Breast epithelium (tissue), 4 donors: ENCODE measurements at places on chromosomes 2 and 18.

GRCh38 chr2:14424478-14425390 lies 207.8 kb upstream of the LRATD1 start:
- no peak overlapping the region for H3K27ac ChIP-seq
- no peak for DNase-seq
- H3K4me1 ChIP-seq, result no peaks in the 10 kb centered on the region

DNA sequence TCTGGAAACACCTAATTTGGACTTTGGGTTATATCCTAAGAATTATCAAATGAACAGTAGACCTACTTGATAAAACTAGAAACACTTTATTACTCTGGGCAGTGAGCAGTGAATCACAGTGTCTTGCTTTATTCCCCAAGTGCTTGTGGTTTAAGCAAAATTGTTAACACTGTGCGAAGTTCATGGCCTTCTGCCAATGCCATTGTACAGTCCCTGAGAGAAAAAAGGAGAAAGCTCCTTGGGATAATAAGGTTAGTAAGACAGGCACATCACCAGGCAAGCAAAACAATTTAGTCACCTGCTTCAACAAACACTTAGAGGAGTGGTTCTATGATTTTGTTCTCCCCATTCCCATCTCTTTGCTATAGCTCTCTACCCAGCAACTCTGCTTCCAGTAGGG lies 39.8 kb downstream of the ADCYAP1 start:
- DNase-seq, result no peak
- H3K27me3 ChIP-seq, result no peaks in the 10 kb centered on the region
- no peaks in the 10 kb centered on the region for H3K36me3 ChIP-seq
- no peak overlapping the region for H3K4me3 ChIP-seq

DNA sequence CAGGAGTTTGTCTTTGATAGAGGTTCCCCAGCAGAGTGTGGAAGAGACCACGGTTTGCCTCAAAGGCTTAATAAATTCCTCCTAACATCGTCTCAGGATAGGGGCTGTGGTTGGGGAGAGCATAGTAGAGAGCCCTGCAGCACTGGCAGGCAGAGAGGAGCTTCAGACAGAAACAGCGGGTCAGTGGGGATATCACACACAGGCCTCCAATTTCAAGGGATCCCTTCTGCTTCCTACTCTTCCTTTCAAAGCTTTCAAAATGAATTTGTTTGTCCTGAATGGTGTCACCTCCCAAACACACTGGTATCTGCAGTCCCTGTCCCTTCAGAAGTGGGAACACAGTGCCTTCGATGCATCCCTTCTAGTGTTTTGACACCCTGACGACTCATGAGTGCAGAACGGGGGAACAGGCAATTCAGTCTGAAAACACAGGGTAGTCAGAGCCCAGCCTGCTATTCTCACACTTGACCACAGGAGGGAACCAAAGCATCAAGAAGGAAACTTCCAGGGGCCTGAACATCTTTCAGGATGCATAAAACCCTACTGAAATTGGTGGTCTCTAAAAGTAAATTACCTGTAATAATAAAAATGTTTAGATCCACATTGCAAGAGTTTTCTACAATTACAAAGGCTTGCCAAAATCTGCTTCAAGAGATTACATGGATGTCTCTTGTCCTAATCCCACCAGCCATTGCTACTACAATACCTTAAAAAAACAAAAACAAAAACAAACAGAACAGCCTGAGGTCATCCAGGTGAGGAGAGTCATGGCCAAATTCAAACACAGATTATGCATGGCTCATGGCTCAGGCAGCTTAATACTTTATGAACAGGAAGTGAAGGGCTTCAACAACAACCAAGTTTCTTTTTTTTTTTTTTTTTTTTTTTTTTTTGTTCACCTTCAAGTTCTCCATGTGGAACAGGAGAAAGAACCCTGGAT lies 49.8 kb downstream of the SLC14A2 start:
- H3K27ac ChIP-seq, result no peak overlapping the region
- H3K4me1 ChIP-seq, result no peaks in the 10 kb centered on the region
- H3K27me3 ChIP-seq, result no peaks in the 10 kb centered on the region
- H3K36me3 ChIP-seq, result no peaks in the 10 kb centered on the region
- DNase-seq, result no peak

- H3K27ac ChIP-seq, result no peak overlapping the region
- no peaks in the 10 kb centered on the region for H3K27me3 ChIP-seq
- no peak overlapping the region for H3K4me3 ChIP-seq
- no peaks in the 10 kb centered on the region for H3K4me1 ChIP-seq
Observed at GRCh38 chr2:62187246-62187645, 8.7 kb upstream of the B3GNT2 start.

GRCh38 chr2:138090330-138090729 lies 126.1 kb downstream of the HNMT start:
- no peaks in the 10 kb centered on the region for H3K27me3 ChIP-seq
- no peak overlapping the region for H3K4me3 ChIP-seq
- no peaks in the 10 kb centered on the region for H3K4me1 ChIP-seq

DNA sequence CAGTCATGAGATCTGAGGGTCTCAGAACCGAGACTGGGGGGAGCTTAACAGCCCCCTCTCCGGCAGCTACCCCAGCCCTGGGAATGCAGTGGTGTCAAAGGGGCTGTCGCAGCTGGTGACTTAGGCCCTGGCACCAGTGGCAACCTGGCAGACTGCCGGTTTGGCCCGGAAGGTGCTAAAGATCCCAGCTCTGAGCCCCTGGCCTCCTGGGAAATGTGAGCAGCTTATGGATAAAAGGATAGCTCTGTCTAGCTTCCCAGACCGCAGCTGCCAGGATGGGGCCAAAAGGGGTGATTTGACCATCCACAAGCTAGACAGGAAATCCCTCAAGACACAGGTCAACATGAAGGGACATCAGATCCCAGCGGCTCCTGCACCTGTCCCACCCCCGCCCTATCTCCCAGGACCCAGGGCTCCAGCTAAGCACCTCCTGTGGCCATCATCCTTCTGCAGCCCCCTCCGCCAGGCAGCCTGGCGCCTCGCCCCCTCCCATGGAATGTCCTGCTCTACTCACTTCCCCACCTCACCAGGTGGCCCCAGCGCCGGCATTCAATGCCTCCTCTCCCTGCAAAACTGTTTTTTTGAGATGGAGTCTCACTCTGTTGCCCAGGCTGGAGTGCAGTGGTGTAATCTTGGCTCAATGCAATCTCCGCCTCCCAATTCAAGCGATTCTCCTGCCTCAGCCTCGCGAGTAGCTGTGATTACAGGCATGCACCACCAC lies 33.2 kb upstream of the EFHD1 start:
- no peak overlapping the region for H3K4me3 ChIP-seq
- no peaks in the 10 kb centered on the region for H3K36me3 ChIP-seq
- no peaks in the 10 kb centered on the region for H3K4me1 ChIP-seq
- H3K27ac ChIP-seq, result no peak overlapping the region
